CD8-positive, alpha-beta memory T cell (primary cell): ENCODE measurements at places on chromosomes 5 and 9.

DNA sequence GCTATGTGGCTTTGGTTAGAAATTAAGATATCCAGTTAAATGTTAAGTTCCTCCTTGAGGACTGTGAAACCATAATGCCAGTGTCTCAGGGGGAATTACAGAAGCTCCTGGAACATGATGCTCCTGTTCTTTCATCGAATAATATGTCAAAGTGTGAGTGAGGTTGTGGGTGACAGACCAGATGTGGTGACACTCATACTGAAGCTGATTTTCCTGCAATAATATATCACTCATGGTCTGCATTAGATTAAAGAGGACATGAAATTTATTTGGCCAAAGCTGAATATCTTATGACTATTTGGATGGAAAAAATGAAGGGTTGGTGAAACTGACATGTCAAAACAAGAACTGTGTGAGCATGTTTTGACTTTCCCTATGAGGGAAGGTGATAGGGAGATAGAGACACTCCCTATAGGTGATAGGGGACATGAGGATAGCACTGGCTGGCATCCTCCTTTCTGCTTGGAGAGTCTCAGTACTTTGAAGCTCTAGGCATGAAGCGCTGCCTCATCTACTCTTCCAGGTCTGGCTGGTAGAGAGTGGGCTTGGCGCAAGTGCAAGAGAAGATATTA is 173.5 kb downstream of the ARHGEF28 start:
- H3K27me3 ChIP-seq = no peaks in the 10 kb centered on the region
- no peaks in the 10 kb centered on the region for H3K4me1 ChIP-seq
- no peak overlapping the region for H3K4me3 ChIP-seq
- H3K36me3 ChIP-seq = no peaks in the 10 kb centered on the region
- H3K27ac ChIP-seq = no peak overlapping the region

DNA sequence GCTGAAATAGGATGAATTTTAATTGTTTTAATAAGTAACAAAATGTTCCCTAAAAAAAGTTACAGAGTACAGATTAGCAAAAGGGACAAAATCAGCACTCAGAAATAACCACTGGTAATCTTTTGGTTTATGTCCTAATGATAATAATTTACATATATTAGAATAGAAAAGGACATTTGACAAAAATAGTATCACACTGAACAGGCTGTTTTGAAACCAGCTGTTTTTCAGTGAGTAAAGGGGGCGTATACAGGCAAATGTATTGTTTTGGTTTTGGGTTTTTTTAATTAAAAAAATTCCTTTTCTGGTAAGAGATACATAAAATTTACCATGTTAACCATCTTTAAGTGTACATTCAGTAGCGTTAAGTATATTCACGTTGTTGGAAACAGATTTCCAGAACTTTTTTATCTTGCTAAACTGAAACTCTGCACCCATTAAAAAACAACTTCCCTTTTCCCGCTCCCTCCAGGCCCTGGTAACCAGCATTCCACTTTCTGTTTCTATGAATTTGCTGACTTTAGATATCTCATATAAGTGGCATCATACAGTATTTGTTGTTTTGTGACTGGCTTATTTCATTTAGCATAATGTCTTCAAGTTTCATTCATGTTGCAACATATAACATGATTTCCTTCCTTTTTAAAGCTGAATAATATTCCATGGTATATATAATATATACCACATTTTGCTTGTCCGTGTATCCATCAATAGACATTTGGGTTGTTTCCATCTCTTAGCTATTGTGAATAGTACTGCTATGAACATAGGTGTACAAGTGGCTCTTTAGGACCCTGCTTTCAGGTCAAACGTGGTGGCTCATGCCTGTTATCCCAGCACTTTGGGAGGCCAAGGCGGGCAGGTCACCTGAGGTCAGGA is 20.6 kb upstream of the LARP1 start:
- H3K27ac ChIP-seq = no peak overlapping the region
- no peaks in the 10 kb centered on the region for H3K36me3 ChIP-seq
- no peak overlapping the region for H3K4me3 ChIP-seq
- H3K27me3 ChIP-seq = no peaks in the 10 kb centered on the region
- DNase-seq = no peak

- H3K27ac ChIP-seq = no peak overlapping the region
- DNase-seq = no peak
- no peaks in the 10 kb centered on the region for H3K4me1 ChIP-seq
- H3K36me3 ChIP-seq = no peaks in the 10 kb centered on the region
These were observed 902.3 kb upstream of the DMAC1 start for GRCh38 chr9:8701904-8702303.

DNA sequence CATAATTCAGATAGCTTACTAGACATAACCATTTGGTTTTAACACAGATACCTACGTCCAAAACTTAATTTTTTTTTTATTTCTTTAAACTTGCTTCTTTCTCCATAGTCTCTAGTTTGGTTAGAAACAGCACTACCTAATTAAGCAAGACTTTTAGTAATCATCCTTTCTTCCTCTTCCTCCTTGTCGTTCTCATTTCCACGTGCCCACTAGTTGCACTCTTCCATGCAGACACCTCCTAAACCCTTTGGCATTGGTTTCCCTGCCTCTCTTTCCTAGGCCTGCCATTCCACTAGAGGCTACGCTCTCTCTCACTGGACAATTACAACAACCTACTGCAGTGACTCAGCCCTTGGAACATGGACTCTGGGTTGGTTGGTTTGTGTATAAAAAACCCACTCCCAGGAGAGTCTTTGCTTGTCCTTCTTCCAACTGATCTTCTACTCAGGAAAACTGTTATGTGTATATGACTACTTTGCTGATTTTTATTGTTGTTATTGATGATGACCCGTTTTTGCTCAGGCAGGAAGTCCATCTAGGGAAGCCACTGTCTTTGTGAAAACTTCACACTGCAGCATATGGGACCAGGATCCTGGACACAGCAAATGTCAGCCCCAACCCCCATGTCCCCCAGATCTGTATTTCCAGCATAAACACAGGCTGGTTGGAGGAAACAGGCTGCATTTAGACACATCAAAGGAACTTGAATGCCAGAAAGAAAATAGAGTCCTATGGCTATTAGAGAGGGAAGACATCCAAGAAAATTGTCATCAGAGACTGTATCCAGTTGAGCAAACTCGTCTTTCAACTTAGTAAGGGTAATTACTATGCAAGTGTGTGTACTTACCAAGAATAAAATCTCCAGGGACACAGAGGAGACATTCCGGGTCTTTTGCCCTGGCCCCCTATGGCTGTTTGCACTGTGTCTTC is 503.2 kb downstream of the GADD45G start:
- no peaks in the 10 kb centered on the region for H3K27me3 ChIP-seq
- no peak overlapping the region for H3K27ac ChIP-seq
- H3K36me3 ChIP-seq = no peaks in the 10 kb centered on the region
- DNase-seq = no peak
- no peaks in the 10 kb centered on the region for H3K4me1 ChIP-seq
- H3K4me3 ChIP-seq = no peak overlapping the region

DNA sequence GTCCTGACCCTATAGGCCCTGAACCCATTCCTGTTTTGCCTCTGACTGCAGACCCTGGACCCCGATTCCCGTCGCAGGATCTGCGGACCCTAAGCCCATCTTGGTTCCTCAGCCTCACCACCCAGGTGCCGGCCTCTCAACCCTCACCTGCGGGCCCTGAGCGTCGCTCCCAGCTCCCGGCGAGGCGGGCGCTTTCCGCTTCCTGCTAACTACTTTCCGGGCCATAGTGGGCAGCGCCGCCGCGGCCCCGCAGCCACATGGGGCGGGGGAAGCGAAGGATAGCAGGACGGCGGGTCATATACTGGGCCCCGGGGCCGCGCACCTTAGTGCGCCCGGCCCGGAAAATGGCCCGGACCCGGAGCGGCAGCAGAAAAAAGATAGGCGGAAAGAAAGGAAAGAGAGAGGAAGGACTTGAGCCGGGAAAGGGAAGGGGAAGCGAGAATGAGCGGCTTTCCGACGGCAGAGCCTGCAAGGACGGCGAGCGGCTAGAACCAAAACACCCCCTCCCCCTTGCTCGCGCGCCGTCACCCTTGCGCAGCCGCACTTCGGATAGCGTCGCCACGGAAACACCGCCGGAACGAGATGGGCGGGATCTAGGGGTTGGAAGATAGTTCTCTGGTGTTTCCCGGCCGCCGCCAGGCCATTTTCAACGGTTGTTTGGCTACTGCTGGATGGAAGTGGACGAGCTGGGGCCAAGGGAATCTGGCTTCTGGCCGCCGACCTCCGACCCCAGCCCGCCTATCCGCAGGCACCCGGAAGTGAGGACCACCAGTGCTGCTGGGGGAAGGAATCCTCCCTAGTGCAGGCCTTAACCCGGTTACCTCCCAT is at the start of gene DCAF12:
Gene DCAF12 (minus strand): TSS at position 492 of the 828 bp plus-strand sequence. CDS start 267 bp downstream, at position 225.
- H3K36me3 ChIP-seq = no peaks in the 10 kb centered on the region

GRCh38 chr5:143113461-143113860 is 290.0 kb downstream of the NR3C1 start:
- H3K27me3 ChIP-seq = no peaks in the 10 kb centered on the region
- no peaks in the 10 kb centered on the region for H3K4me1 ChIP-seq
- no peaks in the 10 kb centered on the region for H3K36me3 ChIP-seq
- no peak overlapping the region for H3K4me3 ChIP-seq
- no peak overlapping the region for H3K27ac ChIP-seq

DNA sequence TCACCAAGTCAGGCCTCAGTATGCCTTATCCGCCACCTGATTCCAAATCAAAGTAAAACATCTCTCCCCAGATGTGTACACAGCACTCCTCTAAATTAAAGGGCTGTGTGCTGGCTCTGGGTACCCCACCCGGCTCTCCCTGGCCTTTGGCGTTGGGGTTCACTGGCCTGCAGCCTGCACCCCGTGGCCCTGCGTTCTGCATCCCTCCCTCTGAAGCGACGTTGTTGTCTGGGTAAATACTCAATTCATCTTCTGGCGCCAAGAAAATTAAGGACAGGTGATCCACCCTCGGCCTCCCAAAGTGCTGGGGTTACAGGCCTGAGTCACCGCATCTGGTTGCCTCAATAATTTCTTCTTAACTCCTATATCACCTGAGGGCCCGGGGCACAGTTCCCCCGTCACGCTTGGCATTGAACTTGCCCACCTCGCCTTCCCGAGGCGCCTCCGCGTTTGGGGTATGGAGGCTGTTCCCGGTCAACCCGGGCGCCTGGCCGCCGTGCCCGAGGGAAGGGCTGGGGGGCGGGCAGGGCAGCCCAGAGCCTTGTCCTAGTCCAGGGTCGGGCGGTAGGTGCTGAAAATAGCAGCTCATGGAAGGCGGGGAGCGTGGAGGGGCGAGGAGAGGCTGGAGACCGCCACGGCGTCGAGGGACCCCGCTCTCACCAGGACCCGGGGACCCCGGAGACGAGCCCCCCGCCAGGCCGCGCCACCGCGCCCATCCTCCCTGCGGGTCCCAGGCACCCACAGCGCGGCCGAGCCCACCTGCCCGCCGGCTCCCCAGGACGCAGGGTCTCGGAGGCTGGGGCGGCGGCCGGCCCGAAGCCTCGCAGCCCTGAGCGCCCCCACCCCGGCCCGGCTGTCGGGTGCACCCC is 531 bp downstream of the ABO start:
- H3K27me3 ChIP-seq = no peaks in the 10 kb centered on the region
- no peaks in the 10 kb centered on the region for H3K4me1 ChIP-seq
- H3K4me3 ChIP-seq = no peak overlapping the region
- H3K27ac ChIP-seq = peak overlapping the region; percentile 64

- H3K4me3 ChIP-seq = no peak overlapping the region
- no peak overlapping the region for H3K27ac ChIP-seq
- H3K4me1 ChIP-seq = no peaks in the 10 kb centered on the region
- no peaks in the 10 kb centered on the region for H3K27me3 ChIP-seq
- DNase-seq = no peak
- H3K36me3 ChIP-seq = no peaks in the 10 kb centered on the region
These were observed 67.8 kb downstream of the LHX2 start for GRCh38 chr9:124079176-124079925.

- H3K27ac ChIP-seq = no peak overlapping the region
- H3K4me3 ChIP-seq = no peak overlapping the region
- no peaks in the 10 kb centered on the region for H3K4me1 ChIP-seq
These were observed 1072.4 kb upstream of the CDH9 start for GRCh38 chr5:28110781-28111180.

DNA sequence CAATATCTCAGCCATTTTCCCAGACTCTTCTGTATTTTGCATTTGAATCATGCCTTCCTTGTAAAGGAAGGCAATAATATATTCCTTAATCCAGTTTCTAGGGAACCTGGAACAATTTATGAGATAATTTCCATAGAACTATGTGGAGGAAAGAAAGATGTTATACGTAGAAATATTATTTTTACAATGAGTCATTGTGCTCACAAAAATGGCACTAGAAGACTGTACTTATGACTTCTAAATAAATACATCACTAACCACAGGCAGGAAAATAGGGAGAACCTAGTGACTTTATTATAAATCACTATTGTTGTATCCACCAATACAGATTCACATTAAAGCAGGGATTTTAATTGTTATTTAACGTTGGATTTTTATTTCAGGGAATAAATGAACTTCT is 87.6 kb downstream of the FBXO38 start:
- H3K36me3 ChIP-seq = no peaks in the 10 kb centered on the region
- H3K4me3 ChIP-seq = no peak overlapping the region
- DNase-seq = no peak
- H3K27me3 ChIP-seq = no peaks in the 10 kb centered on the region
- H3K4me1 ChIP-seq = no peaks in the 10 kb centered on the region
- no peak overlapping the region for H3K27ac ChIP-seq

GRCh38 chr9:36064448-36065037 is 27.8 kb downstream of the RECK start:
- no peak for DNase-seq
- H3K27ac ChIP-seq = no peak overlapping the region
- no peak overlapping the region for H3K4me3 ChIP-seq
- H3K36me3 ChIP-seq = peaks cover 10% of the 10 kb centered on the region
- no peaks in the 10 kb centered on the region for H3K4me1 ChIP-seq
- no peaks in the 10 kb centered on the region for H3K27me3 ChIP-seq
